IMR-90 (cell line): ENCODE measurements at places on chromosomes 12 and 14. TPM values are rescaled to one million over a fixed set of nuclear protein-coding genes. Genes with fewer than 3 reads are reported as not detected.

DNA sequence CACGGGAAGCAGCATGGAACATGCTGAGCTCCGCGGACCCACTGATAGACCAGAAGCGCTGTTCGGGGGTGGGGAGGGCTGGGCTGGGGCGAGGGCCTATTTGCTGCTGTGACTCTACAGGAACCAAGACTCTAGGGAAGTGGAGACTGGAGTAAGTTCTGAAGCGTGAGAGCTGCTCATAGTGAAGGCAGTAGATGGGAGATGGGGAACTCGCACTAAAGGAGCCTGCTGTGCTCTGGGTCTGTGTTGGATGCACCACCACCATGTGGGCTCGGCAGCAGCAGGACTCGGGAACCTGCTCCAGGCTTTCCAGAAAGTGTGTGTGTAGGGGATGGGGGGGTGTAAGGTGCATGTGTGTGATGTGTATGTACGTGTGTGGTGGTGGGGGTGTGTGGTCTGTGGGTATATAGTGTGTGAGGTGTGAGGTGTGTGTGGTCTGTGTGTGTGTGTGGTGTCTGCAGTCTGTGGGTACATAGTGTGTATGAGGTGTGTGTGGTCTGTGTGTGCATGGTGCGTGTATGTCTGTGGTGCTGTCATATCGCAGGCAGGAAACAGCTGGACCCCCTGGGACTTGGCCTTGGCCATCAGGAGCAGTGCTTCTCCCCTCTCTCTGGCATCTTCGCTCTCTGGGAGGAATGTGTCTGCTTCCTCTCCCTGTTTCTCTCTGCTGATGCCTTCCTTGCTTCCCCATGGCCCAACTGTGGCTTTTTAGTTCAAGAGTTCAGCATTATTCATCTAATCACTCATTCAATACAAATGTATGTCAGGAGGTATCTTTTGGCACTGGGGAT is 378.9 kb downstream of the FUT8 start:
- H3K4me3 ChIP-seq = no peak overlapping the region
- H3K4me1 ChIP-seq = no peaks in the 10 kb centered on the region
- peak; percentile 45 for DNase-seq

- no peak overlapping the region for H3K4me3 ChIP-seq
- no peak for DNase-seq
- no peaks in the 10 kb centered on the region for H3K36me3 ChIP-seq
- H3K27me3 ChIP-seq = no peaks in the 10 kb centered on the region
- H3K27ac ChIP-seq = no peak overlapping the region
- H3K4me1 ChIP-seq = no peaks in the 10 kb centered on the region
Measured at GRCh38 chr14:104337351-104337750, 199.0 kb downstream of the KIF26A start.

- no peak for DNase-seq
- peaks cover 4% of the 10 kb centered on the region for H3K4me1 ChIP-seq
- peaks cover 50% of the 10 kb centered on the region for H3K36me3 ChIP-seq
- H3K27ac ChIP-seq = no peak overlapping the region
- no peak overlapping the region for H3K4me3 ChIP-seq
- H3K27me3 ChIP-seq = no peaks in the 10 kb centered on the region
Measured at GRCh38 chr14:71734885-71735284, 197.3 kb upstream of the RGS6 start.

DNA sequence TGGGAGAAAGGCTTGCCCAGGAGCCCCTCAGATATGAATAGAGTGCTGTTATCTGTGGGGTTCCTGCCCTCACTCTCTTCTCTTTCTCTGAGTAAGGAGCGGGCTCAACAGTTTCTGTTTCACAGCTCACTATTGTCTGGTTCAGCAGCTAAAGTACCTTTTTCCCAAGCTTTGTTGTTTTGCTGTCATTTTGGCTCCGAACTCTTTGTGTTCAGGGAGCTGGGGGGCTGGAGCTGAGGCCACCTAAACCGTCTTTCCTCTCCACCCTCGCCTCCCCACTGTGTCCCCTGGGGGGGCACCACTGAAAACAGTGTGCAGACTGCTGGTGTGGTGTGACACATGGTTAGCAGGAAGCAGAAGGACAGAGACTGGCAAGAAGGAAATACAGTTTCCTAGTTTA is 51.4 kb downstream of the FBXW8 start:
- no peak for DNase-seq
- H3K4me3 ChIP-seq = no peak overlapping the region
- peaks cover 14% of the 10 kb centered on the region for H3K36me3 ChIP-seq
- H3K4me1 ChIP-seq = peaks cover 18% of the 10 kb centered on the region
- no peaks in the 10 kb centered on the region for H3K27me3 ChIP-seq

GRCh38 chr14:87852107-87852506 is 140.9 kb downstream of the GALC start:
- H3K27ac ChIP-seq = no peak overlapping the region
- H3K4me1 ChIP-seq = no peaks in the 10 kb centered on the region
- no peaks in the 10 kb centered on the region for H3K36me3 ChIP-seq
- H3K4me3 ChIP-seq = no peak overlapping the region
- no peaks in the 10 kb centered on the region for H3K27me3 ChIP-seq

DNA sequence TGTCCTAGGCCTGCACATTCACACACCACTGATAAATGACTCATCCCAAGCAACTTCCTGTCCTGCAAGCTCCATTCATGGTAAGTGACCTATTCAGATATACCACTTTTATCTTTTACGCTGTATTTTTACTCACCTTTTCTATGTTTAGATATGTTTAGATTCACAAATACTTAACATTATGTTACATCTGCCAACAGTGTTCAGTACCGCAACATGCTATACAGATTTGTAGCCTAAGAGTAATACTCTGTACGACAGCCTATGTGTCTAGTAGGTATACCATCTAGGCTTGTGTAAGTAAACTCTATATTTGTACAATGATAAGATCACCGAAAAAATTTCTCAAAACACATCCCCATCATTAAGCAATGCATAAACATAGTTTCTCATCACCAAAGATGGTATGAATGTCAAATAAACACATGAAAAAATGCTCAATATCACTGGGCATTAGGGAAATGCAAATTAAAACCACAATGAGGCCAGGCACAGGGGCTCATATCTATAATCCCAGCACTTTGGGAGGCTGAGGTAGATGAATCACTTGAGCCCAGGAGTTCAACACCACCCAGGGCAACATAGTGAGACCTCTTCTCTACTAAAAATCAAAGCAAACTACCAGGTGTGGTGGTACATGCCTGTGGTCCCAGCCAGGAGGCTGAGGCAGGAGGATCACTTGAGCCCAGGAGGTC is 20.7 kb downstream of the ATXN2 start:
- H3K4me3 ChIP-seq = no peak overlapping the region
- H3K27ac ChIP-seq = peak overlapping the region; percentile 96
- DNase-seq = peak; percentile 91

- no peak overlapping the region for H3K4me3 ChIP-seq
- peaks cover 2% of the 10 kb centered on the region for H3K27me3 ChIP-seq
- DNase-seq = peak; percentile 28
- H3K4me1 ChIP-seq = peaks cover 7% of the 10 kb centered on the region
- H3K36me3 ChIP-seq = no peaks in the 10 kb centered on the region
Measured at GRCh38 chr12:13033476-13033875, 10.7 kb upstream of the FAM234B start.

- no peak overlapping the region for H3K27ac ChIP-seq
- H3K36me3 ChIP-seq = no peaks in the 10 kb centered on the region
- H3K4me1 ChIP-seq = no peaks in the 10 kb centered on the region
- no peaks in the 10 kb centered on the region for H3K27me3 ChIP-seq
- no peak for DNase-seq
Measured at GRCh38 chr12:130288691-130289090, 49.0 kb upstream of the PIWIL1 start.

GRCh38 chr14:22314183-22314820 is 274.7 kb downstream of the DAD1 start:
- peak; percentile 62 for DNase-seq
- no peaks in the 10 kb centered on the region for H3K36me3 ChIP-seq
- H3K4me1 ChIP-seq = no peaks in the 10 kb centered on the region
- H3K27me3 ChIP-seq = peaks cover 2% of the 10 kb centered on the region; the same call in 1 of the 2 replicates
- H3K4me3 ChIP-seq = no peak overlapping the region

GRCh38 chr14:25396128-25396527 is 346.2 kb upstream of the STXBP6 start:
- H3K27ac ChIP-seq = no peak overlapping the region
- H3K4me3 ChIP-seq = no peak overlapping the region
- H3K27me3 ChIP-seq = no peaks in the 10 kb centered on the region
- no peaks in the 10 kb centered on the region for H3K36me3 ChIP-seq

- no peaks in the 10 kb centered on the region; the same call in 1 of the 2 replicates for H3K4me1 ChIP-seq
- no peak for DNase-seq
- H3K4me3 ChIP-seq = no peak overlapping the region
Measured at GRCh38 chr14:90517076-90517841, 120.4 kb downstream of the CALM1 start.

DNA sequence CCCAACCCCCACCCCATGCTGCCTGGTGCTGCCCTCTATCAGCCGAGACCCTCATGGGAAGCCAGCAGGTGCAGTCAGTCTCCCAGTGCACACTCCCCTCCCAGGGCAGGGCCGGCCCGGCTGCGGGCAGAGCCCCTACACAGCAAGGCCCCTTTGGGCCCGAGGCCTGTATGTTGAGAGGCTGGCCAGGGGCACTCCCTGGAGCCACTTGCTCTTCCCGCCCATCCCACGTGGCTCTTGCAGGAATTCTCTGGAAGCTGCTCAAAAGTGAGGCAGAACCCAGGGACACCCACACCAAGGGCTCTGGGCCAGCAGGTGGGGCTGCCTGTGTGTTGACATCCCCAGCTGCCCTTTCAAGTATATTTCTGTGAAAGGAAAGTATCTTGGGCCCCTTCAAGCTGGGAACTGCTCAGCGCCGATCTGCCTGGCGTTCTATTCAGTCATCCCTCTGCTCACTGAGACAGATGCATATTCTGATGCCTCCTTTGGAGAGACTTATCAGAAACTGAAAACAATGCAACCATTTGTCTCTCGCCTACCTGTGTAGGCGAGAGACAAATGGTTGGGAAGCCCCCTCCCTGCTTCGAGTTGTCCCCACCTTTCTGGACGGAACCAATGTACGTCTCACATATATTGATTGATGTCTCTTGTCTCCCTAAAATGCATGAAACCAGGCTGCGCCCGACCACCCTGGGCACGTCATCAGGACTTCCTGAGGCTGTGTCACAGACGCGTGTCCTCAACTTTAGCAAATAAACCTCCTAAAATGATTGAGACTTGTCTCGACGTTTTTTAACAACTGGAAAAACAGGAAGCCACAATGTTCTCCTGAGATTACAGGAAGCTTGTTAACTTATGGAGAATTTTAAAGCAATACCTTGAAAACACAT is 6.0 kb downstream of the GPR132 start:
- no peak overlapping the region for H3K4me3 ChIP-seq
- H3K4me1 ChIP-seq = no peaks in the 10 kb centered on the region
- no peak for DNase-seq
- H3K36me3 ChIP-seq = no peaks in the 10 kb centered on the region
- H3K27ac ChIP-seq = no peak overlapping the region

Gene ZNF384
- total RNA-seq = 16.3 and 17.5 TPM in 2 replicates

Gene KLRC3
- total RNA-seq = not detected in 2 replicates

Gene ACOT4
- 0.28 and 0.54 TPM in 2 replicates for total RNA-seq

Gene TMEM121
- total RNA-seq = 2.7 and 3.9 TPM in 2 replicates

Gene ARMH4
- total RNA-seq = 4.4 and 5.6 TPM in 2 replicates

Gene SLC4A8
- 4.4 and 5.2 TPM in 2 replicates for total RNA-seq

Gene DHRS1
- total RNA-seq = 13.1 and 15.8 TPM in 2 replicates
